ENCODE measurements at places on chromosomes 16 and 17. TPM values are rescaled to one million over a fixed set of nuclear protein-coding genes. Genes with fewer than 3 reads are reported as not detected.

ACSM3 gene
- 1.6 TPM for total RNA-seq

KRTAP3-2 gene
- not detected for total RNA-seq

DNA sequence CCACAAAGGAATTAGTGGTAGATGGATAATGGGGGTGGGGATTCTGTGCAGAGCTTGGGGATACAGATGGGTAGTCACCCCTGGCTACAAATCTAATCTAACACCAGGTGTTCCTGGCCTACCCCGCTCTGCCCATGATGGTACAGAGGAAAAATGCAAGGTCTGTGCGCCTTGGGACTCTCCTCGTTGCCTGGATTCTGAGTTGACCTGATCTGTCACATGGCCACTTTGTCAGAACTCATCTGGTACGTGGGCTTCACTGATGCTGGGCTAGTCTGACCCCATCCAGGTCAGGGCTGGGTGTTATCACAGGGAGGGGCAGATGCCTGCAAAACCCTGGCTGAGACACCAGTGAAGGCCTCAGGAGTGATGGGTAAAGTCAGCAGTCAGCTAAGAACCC, 5.2 kb downstream of the ZNF764 start:
- no peak for DNase-seq

DNA sequence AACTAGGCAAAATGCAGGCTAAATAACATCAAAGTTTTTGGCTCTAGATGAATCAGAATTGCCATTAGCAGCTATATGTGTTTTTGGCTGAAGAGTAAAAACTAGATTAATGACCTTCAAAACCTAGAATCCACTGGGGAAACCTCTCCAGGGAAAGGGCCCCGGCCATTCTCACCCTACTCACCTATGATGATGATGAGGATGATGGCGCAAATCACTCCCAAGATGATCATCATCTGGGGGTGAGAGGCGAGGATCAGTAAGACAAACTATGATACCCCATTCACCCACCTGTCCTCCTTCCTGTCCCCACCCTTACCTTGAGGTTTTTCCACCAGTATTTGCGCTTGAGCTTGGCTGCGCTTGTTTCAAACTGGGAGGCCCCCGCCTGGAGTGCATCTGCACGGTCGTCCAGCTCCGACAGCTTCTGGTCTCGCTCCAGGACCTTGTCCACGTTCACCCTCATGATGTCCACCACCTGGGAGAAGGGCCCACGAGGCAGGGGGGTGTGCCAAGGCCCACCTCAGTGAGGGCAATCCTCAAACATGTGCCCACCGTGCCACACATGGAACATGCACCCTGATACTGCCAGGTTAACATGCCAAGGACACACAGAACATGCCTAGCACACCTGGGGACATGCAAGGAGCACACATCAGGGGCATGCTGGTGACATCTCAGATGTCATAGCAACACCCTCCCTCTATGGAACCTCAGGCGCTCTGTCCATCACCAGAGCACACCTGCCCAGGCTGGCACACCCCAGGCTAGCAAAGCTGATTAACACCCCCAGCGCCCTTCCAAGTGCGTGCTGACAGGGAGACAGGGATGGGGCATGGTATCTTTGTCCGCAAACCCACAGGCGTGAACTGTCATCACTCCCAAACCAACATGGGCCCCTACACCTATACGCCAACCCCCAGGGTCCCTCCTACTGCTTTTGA, 1.2 kb downstream of the VAMP2 start:
- DNase-seq = no peak

GRCh38 chr17:410543-411401, 58.2 kb upstream of the RPH3AL start:
- peak; percentile 82 for DNase-seq
